Aorta (tissue), 5 donors: ENCODE measurements at places on chromosomes 6 and 20. TPM values are rescaled to one million over a fixed set of nuclear protein-coding genes. Genes with fewer than 3 reads are reported as not detected.
A peak's percentile ranks its signal among the peaks of the same experiment; 100 is the strongest.

DNAH8 gene
- total RNA-seq: 0.03 TPM

CYP24A1 gene
- total RNA-seq: not detected

C6orf58 gene
- not detected for total RNA-seq

DSP gene
- total RNA-seq: 6.3 TPM

FAM184A gene
- total RNA-seq: 3.8 TPM

GPX5 gene
- total RNA-seq: not detected

ECT2L gene
- 0.19 TPM for total RNA-seq

CCN6 gene
- total RNA-seq: not detected

RAET1L gene
- not detected for total RNA-seq

GRM1 gene
- not detected for total RNA-seq

RNF114 gene
- total RNA-seq: 70.6 TPM

PTGIS gene
- 637 TPM for total RNA-seq

DNA sequence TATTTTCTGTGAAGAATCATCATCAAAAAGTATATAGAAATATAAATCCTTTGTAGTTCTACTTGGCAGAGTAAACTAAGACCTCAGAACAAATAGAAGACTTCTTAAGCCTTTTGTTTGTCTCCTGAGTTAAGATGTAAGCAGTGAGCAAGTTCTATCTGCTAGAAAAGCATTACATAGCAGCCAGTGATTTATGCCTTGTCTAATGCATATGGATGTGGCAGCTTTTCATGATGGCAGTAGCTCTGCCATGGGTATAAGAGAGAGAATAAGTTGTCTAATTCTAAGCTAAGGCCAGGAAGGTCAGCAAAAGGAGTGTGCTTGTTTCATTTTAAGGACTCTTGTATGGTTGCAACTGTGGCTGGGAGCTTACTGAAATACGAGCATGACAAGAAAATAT lies 920.2 kb downstream of the GRIK2 start:
- H3K4me1 ChIP-seq: no peaks in the 10 kb centered on the region
- no peaks in the 10 kb centered on the region for H3K27me3 ChIP-seq
- no peaks in the 10 kb centered on the region for H3K36me3 ChIP-seq

- H3K4me1 ChIP-seq: no peaks in the 10 kb centered on the region
- no peak overlapping the region for H3K27ac ChIP-seq
Observed at GRCh38 chr6:118135371-118135770, 228.3 kb downstream of the SLC35F1 start.

DNA sequence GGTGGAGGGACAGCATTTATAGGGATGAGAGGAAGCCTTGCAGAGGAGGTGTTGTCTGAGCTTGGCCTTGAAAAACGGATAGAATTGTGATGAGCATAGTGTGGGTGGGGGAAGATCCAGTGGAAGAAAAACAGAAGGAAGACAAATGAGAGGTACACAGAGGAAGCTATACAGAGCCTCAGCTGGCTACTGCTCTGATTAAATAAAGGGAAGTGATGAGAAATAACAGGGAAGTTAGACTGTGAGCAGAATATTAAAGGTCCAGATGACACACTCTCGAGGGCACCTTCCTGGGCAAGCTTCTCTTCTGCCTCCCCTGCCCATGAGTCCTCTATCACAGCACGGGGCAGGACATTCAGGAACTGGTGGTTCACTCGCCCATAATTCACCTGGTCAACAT lies 182.3 kb downstream of the KIF16B start:
- H3K4me1 ChIP-seq: no peaks in the 10 kb centered on the region
- no peaks in the 10 kb centered on the region for H3K27me3 ChIP-seq
- no peak overlapping the region for H3K4me3 ChIP-seq
- H3K27ac ChIP-seq: no peak overlapping the region

GRCh38 chr6:26420688-26421171 lies 18.7 kb downstream of the BTN3A1 start:
- no peak overlapping the region for H3K27ac ChIP-seq
- H3K36me3 ChIP-seq: no peaks in the 10 kb centered on the region
- no peak overlapping the region for H3K4me3 ChIP-seq
- no peaks in the 10 kb centered on the region for H3K4me1 ChIP-seq
- no peaks in the 10 kb centered on the region for H3K27me3 ChIP-seq

DNA sequence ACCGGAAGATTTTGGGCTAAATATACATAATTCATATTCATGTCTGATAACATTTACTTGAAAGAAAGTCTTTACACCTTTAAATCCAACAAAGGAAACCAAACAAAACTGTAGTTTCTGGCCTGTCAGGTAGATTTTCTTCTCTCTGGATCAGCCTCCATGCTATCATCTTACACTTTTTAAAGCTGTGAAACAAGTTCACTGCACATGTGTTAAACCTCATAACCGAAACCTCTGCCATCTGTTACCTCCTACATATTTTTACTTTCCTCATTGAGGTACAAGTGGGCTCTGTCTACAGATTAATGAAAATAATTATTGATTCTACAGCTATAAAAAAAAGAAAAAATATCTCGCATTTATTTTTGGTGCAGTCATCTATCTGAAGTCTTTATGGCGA lies 149.9 kb downstream of the RALGAPA2 start:
- H3K27me3 ChIP-seq: no peaks in the 10 kb centered on the region
- DNase-seq: no peak
- peaks cover 2% of the 10 kb centered on the region for H3K36me3 ChIP-seq
- no peak overlapping the region for H3K4me3 ChIP-seq
- H3K4me1 ChIP-seq: no peaks in the 10 kb centered on the region
- H3K27ac ChIP-seq: no peak overlapping the region

GRCh38 chr20:63957004-63957689 lies 931 bp upstream of the UCKL1 start:
- no peak overlapping the region for H3K27ac ChIP-seq
- peak overlapping the region; percentile 30 for H3K4me3 ChIP-seq
- H3K36me3 ChIP-seq: no peaks in the 10 kb centered on the region
- DNase-seq: peak; percentile 84
- H3K27me3 ChIP-seq: no peaks in the 10 kb centered on the region

DNA sequence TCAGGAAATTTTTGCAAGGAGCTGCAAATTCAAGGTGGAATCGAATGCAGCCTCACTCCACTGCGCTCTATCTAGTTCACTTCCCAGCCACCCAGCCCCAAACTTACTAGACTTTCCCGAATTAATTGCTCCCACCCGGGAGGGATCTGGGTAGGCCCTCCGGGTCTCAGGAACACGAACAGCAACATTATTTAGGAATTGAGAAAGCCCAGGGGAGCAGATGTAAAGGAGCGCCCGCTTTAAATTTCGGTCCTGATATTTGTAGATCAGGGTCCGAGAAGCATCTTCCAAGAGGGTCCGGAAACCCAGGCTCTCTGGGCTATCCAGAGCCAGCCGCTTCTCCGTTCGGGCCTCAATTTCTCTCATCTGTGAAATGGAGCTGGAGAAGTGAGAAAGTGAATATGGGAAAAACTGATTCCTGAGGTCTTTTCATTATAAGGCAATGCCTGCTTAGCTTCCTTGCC lies 490 bp upstream of the ID1 start:
- H3K36me3 ChIP-seq: no peaks in the 10 kb centered on the region
- H3K27ac ChIP-seq: peak overlapping the region; percentile 91
- no peak for DNase-seq

GRCh38 chr20:62368392-62368975 lies 1.4 kb upstream of the LAMA5 start:
- H3K27me3 ChIP-seq: no peaks in the 10 kb centered on the region
- no peak overlapping the region for H3K4me3 ChIP-seq
- DNase-seq: no peak
- H3K4me1 ChIP-seq: no peaks in the 10 kb centered on the region

DNA sequence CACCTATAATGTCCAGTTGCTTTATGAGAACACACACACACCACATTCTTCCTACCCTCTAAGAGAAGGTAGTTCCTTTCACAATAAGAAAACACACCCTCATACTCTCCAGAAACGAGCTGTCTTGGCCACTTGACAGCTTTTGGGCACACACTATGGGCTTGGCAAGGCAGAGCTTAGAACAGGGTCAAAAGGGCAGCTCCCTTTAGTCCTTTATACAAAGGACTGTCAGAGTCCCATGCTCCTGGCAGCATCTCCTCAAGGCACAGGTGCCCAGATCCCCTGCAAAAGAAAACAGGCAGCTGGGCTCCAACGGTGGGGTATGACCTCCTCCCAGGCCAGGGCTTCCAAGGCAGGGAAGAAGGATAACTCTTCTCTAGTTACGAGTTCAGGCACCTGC lies 4.9 kb upstream of the LYRM2 start:
- no peak for DNase-seq
- no peaks in the 10 kb centered on the region for H3K27me3 ChIP-seq
- peaks cover 8% of the 10 kb centered on the region for H3K36me3 ChIP-seq
- no peaks in the 10 kb centered on the region for H3K4me1 ChIP-seq
- H3K27ac ChIP-seq: no peak overlapping the region
- no peak overlapping the region for H3K4me3 ChIP-seq

DNA sequence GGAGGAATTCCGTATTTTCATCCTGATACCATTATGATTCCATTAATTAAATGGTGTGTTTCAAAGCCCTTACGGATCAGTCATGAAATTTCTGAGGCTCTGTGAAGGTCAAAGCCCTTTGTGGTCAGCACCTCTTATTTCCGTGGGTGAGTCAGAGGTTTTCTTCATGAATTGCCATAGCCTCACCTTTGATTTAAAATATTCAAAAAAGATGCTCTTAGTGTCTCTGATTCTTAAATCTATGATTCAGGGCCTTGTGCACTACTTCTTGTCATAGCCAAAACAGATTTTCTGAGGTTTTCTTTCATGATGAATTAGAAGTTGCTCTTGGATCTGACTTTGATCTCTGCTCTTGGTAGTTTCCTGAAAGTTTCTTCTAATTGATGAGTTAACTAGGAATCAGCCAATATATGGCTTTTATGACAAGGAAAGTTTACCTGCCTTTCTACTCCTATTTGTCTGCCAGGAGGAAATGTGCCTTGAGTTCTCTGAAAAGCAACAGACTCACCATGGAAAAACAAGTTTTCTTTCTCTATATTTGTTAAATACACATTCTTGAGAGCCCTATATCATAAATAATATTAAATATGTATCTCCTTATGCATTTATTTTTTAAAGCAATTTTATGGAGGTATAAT lies 613.0 kb downstream of the UTRN start:
- H3K27ac ChIP-seq: no peak overlapping the region
- H3K4me1 ChIP-seq: no peaks in the 10 kb centered on the region
- H3K4me3 ChIP-seq: no peak overlapping the region
- H3K27me3 ChIP-seq: no peaks in the 10 kb centered on the region
